ENCODE measurements at places on chromosomes 11 and 22.
A peak's percentile ranks its signal among the peaks of the same experiment; 100 is the strongest.

DNA sequence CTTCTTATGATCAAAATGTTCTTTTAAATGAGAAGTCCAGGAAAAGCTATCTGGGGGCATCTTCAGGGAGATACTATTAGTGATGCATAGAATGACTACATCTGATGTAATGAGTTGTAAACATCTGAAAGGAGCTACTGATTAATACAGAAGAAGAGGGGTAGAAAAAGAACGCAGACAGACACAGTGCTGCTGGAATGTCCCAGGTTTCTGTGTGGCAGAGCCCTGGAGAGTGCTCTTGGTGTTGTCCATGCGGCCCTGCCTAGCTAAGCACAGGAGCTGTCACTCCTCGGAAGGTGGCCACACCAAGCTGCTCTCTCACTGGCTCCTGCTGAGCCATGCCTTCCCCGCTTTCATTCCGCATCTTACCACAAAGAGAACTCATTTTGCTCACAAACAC lies 768.8 kb downstream of the OPCML start:
- no peak for DNase-seq

GRCh38 chr11:69089258-69089657 lies 40.5 kb downstream of the TPCN2 start:
- peak; percentile 85 for DNase-seq

DNA sequence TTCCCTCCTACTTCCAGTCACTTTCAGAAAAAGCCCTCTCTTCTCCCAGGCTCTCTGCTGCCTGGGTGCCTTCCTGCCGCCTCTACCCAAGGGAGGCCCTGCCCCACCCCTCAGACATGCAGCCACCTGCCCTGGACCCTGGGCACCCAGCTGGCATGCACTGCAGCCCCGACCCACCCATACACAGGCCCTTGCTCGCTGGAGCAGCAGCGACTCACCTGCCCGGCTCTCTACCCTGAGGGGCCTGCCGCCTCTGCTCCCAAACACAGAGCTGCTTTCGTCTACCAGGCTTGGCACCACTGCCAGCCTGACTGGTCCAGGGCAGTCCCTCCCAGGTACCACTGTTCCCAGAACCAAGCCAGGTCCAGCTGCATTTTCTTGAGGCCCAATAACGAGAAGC lies 1.2 kb upstream of the TSSK2 start:
- no peak for DNase-seq

DNA sequence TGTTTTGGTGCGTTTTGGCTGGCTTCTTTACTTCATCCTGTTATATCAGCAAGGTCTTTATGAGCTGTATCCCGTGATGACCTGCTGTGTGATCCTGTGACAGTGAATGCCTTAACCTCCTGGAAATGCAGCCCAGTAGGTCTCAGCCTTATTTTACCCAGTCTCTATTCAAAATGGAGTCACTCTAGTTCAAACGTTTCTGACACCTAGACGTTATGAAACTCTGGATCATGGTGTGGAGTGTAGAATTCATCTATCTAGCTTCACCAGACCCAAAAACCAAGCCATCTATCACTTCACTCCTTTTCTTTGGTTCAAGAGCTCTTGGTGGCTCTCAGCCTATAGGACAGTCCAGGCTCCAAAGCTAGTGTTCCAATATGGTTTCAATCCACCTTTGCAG lies 28.2 kb upstream of the ZDHHC13 start:
- no peak for DNase-seq

- no peak for DNase-seq
Measured at GRCh38 chr22:45832180-45832579, 144.8 kb downstream of the WNT7B start.

GRCh38 chr11:124608147-124608546 lies 3.1 kb upstream of the PANX3 start:
- DNase-seq = no peak

DNA sequence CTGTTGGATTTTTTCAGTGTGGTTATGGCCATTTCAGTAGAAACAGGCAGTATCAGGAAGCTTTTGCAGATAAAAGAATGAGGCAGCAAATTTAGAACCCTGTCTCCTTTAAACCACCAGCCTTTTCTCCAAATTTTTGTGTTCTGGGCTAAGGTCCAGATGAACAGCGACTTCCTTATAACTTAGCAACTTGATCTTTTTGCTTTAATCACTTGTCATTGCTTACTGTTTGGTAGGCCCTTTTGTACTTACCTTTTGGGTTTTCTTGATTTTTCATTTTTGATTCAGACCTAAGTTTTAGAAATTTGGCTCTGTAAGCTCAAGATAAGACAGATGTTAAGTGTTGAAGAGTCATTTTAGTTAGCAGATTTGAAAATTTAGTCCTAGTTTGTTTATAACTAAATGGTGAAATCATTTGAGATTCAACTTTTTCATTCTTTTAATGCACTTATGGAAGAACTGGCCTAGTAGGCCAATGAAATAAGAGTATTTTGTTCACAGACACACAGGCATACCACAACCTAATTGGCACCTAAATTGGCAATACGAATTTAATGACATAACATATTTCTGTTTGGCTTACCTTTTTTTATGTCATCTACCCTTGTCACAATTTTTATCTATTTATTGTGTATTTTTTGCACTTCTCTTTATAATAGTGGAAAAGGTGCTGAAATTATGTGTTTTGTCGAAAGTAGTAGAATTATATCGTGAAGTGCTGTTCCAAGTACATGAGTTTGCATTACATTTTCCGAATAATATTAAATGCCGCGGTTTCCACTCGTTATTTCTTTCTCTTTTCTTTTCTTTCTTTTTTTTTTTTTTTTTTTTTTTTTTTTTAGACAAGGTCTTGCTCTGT lies 2.1 kb downstream of the RTN3 start:
- DNase-seq = peak; percentile 36

GRCh38 chr22:20175597-20175900 lies 24.7 kb upstream of the CCDC188 start:
- DNase-seq = peak; percentile 67

DNA sequence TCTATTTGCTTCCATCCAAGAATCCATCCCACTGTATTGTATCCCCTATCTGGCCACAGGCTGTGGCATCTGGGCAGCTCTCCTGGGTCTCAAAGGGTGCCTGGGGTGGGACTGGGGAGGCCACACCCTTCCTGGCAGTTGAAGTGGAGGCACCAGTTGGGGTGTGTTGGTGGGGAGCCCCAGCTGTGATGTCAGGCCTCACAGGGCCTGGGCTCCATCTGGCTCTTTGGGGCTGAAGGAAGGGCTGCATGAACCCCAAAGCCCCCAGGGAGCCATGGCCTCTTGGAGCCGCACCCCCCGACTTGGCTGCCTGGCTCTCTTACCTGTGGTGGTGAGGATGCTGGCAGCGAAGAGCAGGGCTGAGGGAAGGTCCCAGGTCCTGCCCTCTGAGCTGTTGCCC lies 469 bp downstream of the KCNK7 start:
- no peak for DNase-seq

GRCh38 chr11:82529936-82530335 lies 203.7 kb downstream of the FAM181B start:
- DNase-seq = no peak

All from fibroblast of skin of right quadriceps (primary cell).